ENCODE measurements at places on chromosomes 1 and 21.

DNA sequence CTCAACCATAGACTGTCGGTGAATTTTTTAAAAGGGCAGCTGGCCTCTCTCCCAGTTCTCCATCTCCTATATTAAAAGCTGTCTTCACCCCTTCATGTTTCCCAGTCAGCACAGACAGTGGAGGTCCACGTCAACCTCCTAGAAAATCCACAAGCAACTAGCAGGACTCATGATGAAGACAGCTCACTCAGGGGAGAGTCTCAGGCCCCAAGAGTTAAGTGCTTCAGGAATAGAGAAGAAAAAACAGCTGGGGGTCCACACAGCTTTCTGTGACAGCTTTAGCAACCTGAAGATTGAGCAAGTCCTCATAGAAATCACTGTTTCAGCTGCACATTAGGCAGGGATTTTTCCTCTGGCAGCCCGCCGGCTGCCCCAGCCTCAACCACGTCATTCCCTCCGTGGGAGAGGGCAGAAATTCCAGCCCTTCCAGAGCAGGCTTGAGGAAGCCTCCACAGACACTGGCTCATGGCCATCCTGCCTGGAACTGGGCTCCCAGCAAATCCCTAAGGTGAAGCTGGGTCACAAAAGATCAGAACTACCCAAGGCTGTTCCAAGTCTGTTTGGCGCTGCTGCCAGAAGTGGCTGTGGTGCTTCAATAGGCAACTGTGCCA, 15.2 kb downstream of the GPR161 start:
- H3K36me3 ChIP-seq, result no peaks in the 10 kb centered on the region
- no peak for DNase-seq
- no peak overlapping the region for H3K4me3 ChIP-seq
- H3K27ac ChIP-seq, result no peak overlapping the region
- peaks cover 7% of the 10 kb centered on the region for H3K27me3 ChIP-seq
- no peaks in the 10 kb centered on the region for H3K4me1 ChIP-seq

DNA sequence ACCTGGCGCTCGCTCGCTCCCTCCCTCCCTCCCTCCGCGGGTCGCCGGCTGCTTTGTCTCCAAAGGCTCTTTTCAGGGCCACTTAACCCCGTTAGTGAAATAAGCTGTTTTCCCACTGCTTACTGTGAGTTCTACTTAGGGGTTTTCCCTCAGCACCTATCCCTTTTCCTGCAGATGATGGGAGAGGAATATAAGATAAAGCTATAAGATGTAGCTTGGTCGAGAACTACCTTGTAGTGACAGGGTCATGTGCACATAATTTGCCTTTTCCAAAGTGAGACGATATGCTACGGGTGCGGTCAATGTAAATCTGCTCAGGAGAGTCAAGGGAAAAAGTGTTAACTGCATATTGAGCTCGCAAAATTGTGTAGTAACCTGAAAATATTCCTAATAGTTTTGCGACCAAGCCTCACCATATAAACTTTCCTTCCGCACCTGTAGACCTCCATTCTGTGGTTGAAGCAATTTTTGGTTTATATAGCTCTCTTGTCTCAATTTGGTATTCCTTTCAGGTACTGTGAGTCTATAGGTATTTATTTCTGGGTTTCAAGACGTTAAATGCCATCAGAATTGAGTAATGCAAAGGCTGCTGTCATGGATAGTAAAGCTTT, 55.8 kb upstream of the BOLA1 start:
- no peaks in the 10 kb centered on the region for H3K27me3 ChIP-seq
- peaks cover 51% of the 10 kb centered on the region for H3K4me1 ChIP-seq
- DNase-seq, result no peak
- peaks cover 5% of the 10 kb centered on the region for H3K36me3 ChIP-seq
- H3K27ac ChIP-seq, result peak overlapping the region; percentile 69

DNA sequence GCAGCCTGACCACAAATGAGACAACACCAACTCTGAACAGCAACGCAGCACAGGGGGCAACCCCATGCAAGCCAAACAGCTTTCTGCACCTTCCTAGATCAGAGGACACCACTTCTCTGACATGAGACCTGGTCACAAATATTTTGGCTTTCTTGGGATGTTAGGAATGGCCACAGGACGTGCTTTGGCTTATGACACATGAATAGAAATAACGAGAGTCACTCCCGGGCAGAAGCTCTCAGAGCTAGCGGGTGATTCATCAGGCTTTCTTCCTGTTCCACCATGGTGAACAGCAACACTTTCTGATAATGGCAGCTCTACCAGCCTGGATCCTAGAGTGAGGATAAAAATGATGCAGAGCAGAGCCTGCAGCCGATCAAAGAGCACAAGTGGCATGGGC, 39.4 kb downstream of the PAFAH2 start:
- DNase-seq, result no peak
- no peak overlapping the region for H3K4me3 ChIP-seq
- peaks cover 47% of the 10 kb centered on the region for H3K36me3 ChIP-seq
- no peaks in the 10 kb centered on the region for H3K27me3 ChIP-seq
- no peaks in the 10 kb centered on the region for H3K4me1 ChIP-seq

- H3K27ac ChIP-seq, result no peak overlapping the region
- H3K4me3 ChIP-seq, result no peak overlapping the region
- H3K27me3 ChIP-seq, result no peaks in the 10 kb centered on the region
- H3K36me3 ChIP-seq, result no peaks in the 10 kb centered on the region
Measured at GRCh38 chr1:40309374-40310128, 7.5 kb downstream of the COL9A2 start.

- no peak for DNase-seq
- H3K4me1 ChIP-seq, result no peaks in the 10 kb centered on the region
- no peaks in the 10 kb centered on the region for H3K27me3 ChIP-seq
- no peak overlapping the region for H3K27ac ChIP-seq
- no peak overlapping the region for H3K4me3 ChIP-seq
Measured at GRCh38 chr1:72623299-72623708, 341.0 kb upstream of the NEGR1 start.

DNA sequence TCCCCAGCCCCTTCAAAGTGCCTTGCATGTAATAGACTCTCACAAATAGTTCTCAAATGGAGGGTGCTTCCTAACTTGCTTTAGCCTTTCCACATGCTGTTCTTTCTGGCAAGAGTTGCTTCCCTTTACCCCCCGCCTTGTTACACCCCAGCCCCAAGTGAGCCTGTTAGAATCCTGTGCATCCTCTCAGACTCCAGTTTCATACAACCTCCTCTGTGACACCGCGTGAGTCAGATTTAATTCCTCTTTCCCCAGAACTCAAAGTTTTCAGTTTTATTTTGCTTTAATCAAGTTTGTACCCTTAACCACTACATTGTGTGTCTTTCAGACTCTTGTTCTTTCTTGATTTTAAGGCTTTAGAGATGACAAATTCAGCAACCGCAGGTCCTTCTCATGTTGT, 234.5 kb upstream of the HOOK1 start:
- no peak overlapping the region for H3K4me3 ChIP-seq
- H3K36me3 ChIP-seq, result no peaks in the 10 kb centered on the region
- no peaks in the 10 kb centered on the region for H3K4me1 ChIP-seq
- H3K27me3 ChIP-seq, result no peaks in the 10 kb centered on the region

- no peaks in the 10 kb centered on the region for H3K27me3 ChIP-seq
- H3K4me1 ChIP-seq, result no peaks in the 10 kb centered on the region
- H3K36me3 ChIP-seq, result peaks cover 8% of the 10 kb centered on the region
- H3K4me3 ChIP-seq, result no peak overlapping the region
- no peak overlapping the region for H3K27ac ChIP-seq
Measured at GRCh38 chr21:36948686-36949085, 17.8 kb downstream of the HLCS start.

- H3K27ac ChIP-seq, result no peak overlapping the region
- H3K4me3 ChIP-seq, result no peak overlapping the region
- DNase-seq, result no peak
- H3K4me1 ChIP-seq, result no peaks in the 10 kb centered on the region
- peaks cover 12% of the 10 kb centered on the region for H3K36me3 ChIP-seq
Measured at GRCh38 chr1:197618061-197618460, 157.2 kb downstream of the DENND1B start.

DNA sequence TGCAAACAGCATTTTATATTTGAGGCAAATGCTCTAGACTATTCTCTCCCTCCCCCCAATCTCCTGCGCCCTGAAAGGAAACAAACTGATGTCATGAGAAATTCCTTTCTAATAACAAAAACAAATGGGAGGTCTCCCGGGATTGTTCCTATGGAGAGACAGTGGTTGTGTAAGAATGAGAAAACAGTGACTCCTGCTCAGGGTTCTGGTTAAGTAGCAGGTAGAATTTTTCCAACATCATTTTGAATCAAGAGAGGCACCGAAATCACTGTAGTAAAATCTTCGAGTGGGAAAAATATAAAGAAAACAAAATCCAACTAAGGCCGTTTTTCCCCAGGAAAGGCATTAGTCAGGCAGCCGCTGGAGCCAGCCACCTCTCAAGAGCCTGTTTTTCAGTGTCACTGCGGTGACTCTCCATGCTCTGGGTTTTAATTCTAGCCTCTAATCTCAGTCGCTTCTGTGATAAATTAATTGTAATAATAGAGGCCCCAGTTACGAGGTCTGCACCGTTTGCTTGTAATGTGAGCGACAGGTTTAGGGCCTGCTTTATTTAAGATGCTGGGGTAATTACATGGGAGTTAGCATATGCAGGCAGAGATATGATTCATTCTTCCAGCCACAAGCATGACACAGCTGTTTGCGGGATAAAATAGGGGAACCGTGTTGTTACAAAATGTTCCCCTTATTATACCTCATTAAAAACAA, 80.3 kb downstream of the RNF220 start:
- no peak overlapping the region for H3K27ac ChIP-seq
- DNase-seq, result no peak
- H3K4me3 ChIP-seq, result no peak overlapping the region
- H3K27me3 ChIP-seq, result peaks cover 13% of the 10 kb centered on the region
- no peaks in the 10 kb centered on the region for H3K4me1 ChIP-seq

- peaks cover 20% of the 10 kb centered on the region for H3K4me1 ChIP-seq
Measured at GRCh38 chr1:235366286-235366685, 941 bp upstream of the TBCE start.

GRCh38 chr21:42670884-42671283, 17.5 kb downstream of the PDE9A start:
- H3K36me3 ChIP-seq, result no peaks in the 10 kb centered on the region
- H3K27ac ChIP-seq, result no peak overlapping the region
- DNase-seq, result no peak
- H3K27me3 ChIP-seq, result no peaks in the 10 kb centered on the region
- H3K4me1 ChIP-seq, result no peaks in the 10 kb centered on the region

- no peaks in the 10 kb centered on the region for H3K4me1 ChIP-seq
- H3K4me3 ChIP-seq, result no peak overlapping the region
- H3K27me3 ChIP-seq, result no peaks in the 10 kb centered on the region
- H3K27ac ChIP-seq, result no peak overlapping the region
Measured at GRCh38 chr1:220594356-220594755, 66.4 kb downstream of the MARK1 start.

DNA sequence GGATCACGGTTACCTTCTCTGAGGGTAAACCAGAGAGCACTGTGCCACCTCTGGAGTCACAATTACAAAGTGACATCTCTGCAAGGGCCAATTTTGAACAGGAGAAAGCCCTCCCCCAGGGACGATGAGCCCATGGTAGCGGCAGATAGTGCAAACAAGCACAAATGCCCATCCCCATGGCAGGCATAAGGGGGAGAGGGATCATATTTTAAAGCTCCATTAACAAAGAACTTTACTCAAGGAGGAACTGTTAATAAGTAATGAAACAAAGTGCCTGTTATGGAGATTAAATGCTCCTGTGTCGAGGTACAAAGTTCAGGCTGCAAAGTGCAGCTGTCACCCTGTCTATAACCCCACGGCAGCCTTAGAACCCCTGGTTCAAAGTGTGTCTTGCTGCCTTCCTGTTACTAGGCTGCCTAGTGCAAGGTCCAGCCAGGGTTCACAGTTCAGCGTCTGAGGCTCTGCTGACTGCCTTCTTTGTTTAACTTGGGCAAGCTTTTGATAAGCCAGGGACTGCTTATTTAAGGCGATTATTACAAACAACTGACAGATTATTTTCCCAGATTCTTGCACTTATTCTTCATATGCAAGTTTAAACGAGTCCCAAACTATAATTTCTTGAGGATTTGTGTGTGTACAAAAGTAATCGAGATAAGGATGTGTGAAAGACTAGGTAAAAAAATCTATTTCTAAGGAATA, 75.7 kb upstream of the NRIP1 start:
- no peak overlapping the region for H3K27ac ChIP-seq
- no peaks in the 10 kb centered on the region for H3K4me1 ChIP-seq
- no peaks in the 10 kb centered on the region for H3K27me3 ChIP-seq
- H3K36me3 ChIP-seq, result no peaks in the 10 kb centered on the region
